ENCODE measurements at places on chromosomes 2 and 18.

DNA sequence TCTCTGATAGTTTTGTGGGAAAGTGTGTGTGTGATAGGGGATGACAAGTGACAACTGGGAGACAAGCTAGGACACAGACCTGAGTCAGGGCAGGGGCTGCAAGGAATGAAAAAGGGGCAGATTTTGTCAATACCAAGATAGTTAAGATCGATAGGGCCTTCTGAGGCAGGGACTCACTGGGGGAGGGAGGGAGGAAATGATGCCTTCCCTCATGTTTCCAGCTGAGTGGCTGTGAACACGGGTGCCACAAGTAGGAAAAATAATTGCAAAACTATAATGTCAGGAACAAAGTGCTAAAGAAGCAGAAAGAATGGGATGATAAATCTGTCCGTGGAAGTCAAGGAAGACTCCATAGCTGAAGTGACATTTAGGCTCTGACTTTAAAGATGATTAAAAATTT, 24.2 kb downstream of the CDH2 start:
- DNase-seq = no peak

DNA sequence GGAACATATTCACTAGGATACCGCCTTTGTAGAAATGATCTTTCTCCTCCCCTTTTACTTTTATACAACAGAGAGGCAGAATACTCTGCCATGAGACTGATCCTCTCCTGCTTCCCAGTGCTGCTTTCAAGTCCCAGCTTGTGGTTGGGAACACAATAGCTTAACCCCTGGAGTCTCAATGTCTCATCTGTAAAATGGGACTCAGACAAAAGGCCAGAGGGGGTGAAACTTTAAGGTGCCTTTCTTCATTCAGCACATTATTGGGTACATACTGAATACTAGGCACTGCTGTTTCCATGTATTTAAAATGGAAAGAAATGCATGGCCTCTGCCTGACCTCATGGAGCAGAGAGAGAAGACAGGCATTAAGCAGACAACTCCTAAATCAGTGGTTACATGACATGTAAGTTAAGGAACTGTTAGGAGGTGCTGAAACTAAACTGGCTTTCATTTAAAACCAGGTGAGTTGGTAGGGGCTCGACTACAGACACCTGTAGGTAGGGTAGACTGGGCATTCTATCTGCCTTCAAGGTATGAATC, 53.8 kb downstream of the MAP4K4 start:
- DNase-seq = no peak

- DNase-seq = no peak
Measured at GRCh38 chr2:234958311-234958710, 6.5 kb downstream of the SH3BP4 start.

- DNase-seq = no peak
Measured at GRCh38 chr2:103942199-103942598, 911.7 kb upstream of the POU3F3 start.

- DNase-seq = no peak
Measured at GRCh38 chr2:78992807-78993517, 32.5 kb upstream of the REG3G start.

DNA sequence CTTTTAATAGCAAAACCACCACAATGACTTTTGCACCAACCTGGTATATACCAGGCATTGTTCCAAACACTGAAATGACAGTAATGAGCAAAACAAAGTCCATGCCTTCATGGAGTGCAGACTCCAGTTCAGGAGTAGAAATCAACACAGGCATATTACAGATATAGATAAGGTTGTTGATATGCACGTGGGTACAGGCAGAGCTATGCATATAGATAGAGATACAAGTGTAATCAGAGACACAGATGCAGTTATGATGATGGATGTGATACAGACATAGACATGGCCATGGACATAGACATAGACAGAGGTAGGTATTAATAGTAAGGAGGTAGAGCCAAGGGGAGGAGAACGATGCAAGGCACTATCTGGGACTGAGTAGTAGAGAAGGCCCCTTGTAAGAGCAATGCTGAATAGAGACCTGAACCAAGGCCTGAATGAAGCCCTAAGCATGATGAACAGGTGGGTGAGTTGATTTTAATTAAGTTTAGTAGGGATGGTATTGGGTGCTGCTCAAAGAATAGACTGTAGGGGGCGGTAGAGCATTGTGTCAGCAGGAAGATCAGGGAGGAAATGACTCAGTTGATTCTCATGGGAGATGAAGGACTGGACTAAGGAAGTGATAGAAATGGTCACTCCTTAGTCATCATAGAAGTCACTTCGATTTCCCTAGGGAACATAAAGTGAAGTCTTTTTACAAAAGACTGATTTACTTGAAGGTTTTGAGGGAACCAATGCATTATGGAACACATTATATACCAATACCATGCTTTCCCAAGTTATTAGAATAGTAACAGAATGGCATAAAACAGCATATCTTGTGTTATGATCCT, 39.4 kb downstream of the CMPK2 start:
- DNase-seq = no peak

GRCh38 chr18:44748582-44748981, 67.9 kb downstream of the SETBP1 start:
- DNase-seq = no peak

GRCh38 chr2:193240752-193241151, 1046.0 kb upstream of the TMEFF2 start:
- DNase-seq = no peak

GRCh38 chr2:19649785-19650380, 251.9 kb downstream of the TTC32 start:
- DNase-seq = no peak

DNA sequence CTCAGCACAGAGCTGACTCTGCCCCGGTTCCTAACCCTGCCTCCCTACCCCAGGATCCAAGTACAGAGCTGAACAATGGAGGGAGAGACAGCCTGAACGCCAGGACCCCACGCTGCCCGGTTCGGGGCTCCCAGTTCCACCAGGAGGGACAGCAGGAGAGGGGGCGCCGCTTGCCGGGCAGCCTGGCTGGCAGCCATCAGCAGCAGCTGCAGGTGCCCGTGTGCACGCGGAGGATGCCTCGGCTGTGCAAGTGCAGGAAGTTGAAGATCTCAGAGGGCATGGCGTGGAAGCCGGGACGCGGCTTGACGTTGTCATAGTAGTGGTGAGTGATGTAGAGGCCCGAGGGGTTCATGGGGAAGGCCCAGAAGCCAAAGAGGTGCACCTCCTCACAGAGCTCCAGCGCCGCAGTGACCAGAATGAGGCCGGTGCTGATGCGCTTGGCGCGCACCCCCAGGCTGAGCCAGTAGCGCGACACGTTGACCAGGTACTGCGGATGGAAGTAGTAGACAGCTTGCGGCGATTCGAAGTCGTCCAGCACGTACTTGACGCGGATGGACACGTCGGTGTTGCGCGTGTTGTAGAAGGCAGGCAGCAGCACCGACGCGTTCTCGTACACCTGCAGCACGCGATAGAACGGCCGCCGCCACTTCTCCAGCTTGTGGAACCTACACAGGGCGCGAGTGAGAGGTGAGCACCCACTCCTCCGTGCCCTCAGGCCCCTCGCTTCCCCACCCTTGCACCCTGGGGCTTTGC, 23.0 kb upstream of the LOXHD1 start:
- DNase-seq = no peak
